ENCODE measurements at places on chromosomes 16 and 17.

- DNase-seq: no peak
Observed at GRCh38 chr17:77436058-77436442, 295.3 kb downstream of the SEC14L1 start.

GRCh38 chr17:32958418-32958817, 30.5 kb downstream of the TMEM98 start:
- no peak for DNase-seq

DNA sequence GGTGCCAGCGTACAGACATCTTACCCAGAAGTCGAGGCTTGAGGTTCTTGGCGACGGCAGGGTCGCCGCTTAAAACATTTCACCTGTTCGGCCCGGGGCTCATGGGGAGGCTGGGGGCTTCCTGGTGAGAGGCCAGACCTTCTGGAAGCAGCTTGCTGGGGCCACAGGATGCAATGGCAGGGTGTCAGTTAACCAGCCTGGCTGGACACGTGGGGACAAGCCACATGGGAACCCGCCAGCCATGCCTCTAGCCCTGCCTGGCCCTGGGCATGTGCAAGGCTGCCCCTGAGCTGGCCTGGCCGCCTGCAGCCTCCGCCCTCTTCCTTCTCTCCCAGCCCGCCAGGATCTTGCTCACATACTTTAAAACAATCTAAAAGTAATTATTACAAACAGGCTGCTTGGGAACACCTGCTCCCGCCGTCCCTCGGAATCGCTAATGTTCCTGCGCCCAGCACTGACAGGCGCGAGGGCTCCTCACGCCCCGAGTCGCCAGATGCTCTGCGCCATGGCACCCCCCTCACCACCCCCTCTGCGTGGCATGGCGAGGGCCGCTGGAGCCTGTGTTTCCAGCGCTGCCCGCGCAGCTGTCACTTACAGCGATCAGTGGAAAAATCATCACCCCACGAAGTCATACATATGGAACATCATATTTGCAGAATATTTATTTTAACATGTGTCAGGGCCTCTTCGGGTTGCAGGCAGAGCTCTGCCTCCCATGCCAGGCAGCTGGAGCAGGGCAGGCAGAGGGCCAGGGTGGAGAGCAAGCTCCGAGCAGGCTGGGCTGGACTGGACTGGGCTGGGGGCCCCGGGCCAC, 188.7 kb upstream of the GSE1 start:
- DNase-seq: no peak

GRCh38 chr16:51200793-51201192, 49.7 kb upstream of the SALL1 start:
- no peak for DNase-seq

DNA sequence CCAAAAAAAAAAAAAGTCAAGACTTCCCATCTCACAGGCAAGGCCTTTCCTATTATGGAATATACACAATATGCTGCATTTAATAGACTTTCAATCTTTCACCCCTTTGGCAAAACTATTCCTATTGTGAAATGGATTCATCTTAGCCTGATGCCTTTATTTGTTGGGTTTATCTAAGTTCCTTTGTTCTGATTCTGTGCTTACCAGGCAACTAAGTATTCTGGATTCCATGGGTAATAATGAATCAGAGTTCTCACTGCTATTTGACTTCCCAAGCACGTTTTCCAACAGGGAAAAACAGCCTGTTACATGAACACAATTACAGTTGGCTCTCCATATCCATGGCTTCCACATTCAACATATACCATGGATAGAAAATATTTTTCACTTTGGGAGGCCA, 135.5 kb downstream of the MYO1D start:
- DNase-seq: no peak

DNA sequence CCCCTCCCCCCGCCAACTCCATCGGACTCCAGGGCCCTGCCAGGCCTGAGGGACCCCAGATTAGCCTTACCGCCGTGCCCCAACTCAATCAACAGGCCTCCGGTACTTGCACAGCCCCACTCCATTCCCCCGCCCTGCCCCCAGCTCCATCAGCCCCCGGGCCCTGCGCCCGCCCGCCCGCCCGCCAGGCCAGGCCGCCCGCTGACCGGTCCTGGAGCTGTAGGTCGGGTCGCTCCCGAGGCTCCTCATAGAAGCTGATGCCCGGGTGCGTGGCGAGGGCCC, 308 bp downstream of the GTF3C1 start:
- DNase-seq: no peak

DNA sequence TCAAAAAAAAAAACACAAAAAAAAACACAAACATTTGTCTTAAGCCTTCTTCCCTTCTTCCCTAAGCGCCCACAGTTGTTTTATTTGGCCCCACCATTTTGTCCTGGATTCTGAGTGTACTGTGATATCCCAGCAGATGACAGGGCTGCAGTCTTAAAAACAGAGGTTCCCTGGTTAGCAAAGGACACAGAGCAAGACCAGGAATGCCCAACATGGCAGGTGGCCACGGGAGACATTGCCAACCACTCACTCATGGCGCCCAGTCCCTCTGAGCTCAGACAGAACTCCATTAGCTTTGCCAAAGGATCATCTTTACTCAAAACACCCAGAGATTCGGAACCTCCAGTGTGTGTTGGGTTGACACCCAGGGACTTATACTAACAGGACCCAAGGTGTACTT, 249.3 kb downstream of the MRTFB start:
- DNase-seq: no peak

DNA sequence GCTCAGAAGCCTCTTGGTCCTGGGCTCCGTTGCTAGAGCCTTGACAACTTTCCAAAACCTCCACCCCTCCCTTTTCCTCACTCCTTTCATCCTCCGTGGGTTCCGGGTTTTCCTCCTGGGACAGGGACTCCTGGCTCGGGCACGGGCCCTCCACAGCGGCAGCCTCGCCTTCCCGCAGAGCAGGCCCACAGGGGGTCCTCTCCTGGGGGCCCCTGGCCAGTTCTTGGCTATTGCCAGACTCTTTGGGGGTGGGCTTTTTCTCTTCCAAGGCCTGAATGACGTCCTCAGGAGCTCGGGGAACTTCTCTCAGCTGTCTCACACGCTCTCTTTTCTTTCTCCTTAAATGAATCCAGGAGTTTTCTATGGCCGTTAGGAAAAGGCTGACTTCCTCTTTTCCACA, 19.3 kb upstream of the MNT start:
- DNase-seq: no peak

GRCh38 chr16:68973611-68974120, 130.3 kb downstream of the TANGO6 start:
- DNase-seq: no peak

DNA sequence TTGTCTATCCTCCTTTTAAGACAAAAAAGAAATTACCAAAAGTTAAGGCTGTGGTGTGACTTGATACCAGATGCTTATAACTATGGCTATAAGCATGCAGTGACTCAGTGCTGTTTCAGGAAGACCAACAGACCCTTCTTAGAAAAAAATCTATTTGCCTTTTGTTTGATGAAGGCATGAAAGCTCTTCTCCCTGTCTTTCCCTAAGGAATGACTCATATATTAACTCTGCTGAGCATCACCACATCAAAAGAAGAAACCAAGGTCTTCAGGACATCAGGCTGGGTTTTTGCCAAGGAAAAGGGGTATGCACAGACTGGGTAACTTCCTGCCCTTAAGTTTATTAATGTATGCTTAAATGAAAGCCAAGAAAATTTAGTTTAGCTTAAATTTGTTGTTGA, 47.1 kb downstream of the VMP1 start:
- no peak for DNase-seq

- no peak for DNase-seq
Observed at GRCh38 chr17:64356304-64356686, 34.4 kb downstream of the PECAM1 start.

GRCh38 chr17:38449364-38449763, 21.1 kb downstream of the ARHGAP23 start:
- DNase-seq: no peak

- no peak for DNase-seq
Observed at GRCh38 chr16:66502020-66502913, 47.7 kb downstream of the TK2 start.

GRCh38 chr17:12580640-12581039, 85.0 kb upstream of the MYOCD start:
- DNase-seq: no peak

DNA sequence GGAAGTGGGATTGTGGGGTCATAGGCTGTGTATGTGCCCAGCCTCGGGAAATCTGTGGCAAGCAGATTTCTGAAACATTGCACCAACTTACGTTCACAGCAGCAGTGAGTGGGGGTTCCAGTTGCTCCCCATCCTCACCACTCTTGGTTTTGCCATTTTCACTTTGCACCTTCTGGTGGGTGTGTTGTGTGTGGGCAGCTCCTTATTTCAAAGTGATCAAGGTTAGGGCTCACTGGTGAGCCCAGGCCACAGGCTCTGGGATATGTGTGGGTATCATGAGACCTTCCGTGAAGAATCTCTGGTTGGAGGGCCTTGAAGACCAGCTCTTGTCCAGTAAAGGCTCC, 29.5 kb upstream of the PRM1 start:
- DNase-seq: no peak

DNA sequence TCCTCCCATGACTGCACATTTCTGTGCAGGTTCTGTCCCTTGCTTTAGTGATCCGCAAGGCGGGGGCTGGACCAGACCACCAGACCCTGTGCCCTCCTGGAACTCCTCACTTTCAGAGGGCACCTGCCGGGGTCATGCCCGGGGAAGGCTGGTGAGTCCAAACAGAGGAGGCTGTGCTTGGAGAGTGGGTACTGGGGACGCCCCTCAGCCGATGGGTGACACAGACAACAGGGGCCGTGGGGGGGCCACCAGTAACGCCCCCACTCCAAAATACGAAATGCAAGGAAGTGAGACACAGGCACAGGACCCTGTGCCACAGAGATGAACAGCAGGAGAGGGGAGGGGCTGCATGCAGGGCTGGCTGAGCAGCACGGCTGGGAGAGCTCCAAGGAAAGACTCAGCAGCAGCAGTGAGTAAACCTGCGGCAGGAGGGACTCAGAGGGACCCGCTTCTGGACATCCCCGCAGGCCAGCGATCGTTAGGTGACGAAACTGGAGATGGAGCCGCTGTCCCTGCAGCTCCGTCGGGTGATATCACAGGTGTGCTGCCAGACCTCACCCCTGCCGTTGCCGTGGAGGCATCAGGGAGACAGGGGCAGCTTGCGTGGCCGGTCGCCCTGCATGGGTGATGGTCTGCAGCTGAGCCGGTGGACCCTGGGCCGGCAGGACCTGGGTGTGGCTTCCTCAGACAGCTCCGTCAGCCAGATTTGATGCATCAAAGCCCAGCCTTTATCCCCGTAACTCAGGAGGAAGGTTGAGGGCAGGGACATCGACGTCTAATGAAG, 71.2 kb upstream of the GNG13 start:
- DNase-seq: no peak

DNA sequence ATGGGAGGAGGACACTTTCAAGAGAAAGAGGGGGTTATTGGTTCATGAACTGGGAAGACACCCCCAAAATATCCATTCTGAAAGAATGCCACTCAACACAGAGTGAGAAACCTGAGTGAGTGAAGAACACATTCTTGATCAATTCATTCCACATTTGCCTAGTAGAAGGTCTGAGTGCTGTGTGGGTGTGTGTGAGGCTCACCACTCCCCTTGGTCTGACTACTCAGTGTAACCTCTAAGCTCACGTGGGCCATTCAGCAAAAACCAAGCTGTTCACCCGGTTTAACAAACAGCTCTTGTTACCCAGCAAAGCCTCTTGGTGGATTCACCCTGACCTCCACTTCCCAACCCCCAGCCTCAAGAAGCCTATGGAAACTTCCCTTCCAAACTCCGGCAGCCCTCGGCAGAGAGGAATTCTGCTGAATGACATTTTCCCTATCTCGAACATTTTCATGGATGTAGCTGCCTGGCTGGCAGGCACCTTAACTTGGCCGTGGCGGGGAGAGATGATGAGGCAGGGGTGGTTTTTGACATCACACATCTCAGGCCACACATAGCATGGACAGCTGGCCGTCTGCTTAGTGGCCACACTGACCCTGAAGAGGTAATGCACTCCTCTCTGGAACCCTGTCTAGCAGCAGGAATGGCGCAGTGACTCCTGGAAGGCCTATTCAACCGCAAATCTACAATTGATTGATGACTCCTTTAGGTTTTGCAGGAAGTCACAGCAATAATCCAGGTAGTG, 11.6 kb downstream of the ST6GALNAC1 start:
- no peak for DNase-seq

DNA sequence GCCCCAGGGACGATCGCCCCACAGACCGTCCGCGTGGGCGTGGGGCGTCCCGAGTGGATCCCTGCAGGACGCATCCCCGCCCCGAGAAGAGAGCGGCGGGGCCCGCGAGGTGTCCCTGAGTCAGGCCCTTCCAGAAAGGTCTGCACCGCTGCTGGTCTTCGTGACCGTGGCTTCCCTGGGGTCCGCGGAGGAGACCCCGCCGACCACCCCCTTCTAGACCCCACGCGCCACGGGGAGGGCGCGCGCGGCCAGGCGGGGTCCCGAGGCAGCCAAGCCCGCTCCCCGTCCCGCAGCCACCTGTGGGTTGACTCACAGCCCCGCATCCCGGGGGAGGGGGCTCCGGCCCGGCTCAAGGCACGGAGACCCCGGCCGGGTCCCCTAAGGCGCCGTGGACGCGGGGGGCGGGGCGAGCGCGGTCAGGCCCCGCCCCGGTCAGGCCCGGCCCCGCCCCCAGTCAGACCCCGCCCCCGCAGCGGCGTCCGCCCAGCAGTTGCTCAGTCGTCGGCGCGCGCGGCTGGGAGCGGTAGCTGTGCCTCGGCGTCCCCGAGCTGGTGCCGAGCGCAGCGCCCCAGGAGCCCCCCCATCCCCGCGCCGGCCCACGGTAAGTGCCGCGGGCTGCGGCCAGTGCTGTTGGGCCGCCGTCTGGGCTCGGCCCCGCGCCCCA, at the start of gene BAIAP3:
Gene BAIAP3 (plus strand): TSS at position 497 of the 664 bp plus-strand sequence. CDS start 4,905 bp downstream, outside the sequence.
- DNase-seq: peak; percentile 69

- no peak for DNase-seq
Observed at GRCh38 chr17:64500862-64501765, 4.3 kb upstream of the POLG2 start.

GRCh38 chr17:63181856-63182255, 215.8 kb downstream of the TANC2 start:
- DNase-seq: no peak
